ENCODE measurements at places on chromosomes 16 and 17.

DNA sequence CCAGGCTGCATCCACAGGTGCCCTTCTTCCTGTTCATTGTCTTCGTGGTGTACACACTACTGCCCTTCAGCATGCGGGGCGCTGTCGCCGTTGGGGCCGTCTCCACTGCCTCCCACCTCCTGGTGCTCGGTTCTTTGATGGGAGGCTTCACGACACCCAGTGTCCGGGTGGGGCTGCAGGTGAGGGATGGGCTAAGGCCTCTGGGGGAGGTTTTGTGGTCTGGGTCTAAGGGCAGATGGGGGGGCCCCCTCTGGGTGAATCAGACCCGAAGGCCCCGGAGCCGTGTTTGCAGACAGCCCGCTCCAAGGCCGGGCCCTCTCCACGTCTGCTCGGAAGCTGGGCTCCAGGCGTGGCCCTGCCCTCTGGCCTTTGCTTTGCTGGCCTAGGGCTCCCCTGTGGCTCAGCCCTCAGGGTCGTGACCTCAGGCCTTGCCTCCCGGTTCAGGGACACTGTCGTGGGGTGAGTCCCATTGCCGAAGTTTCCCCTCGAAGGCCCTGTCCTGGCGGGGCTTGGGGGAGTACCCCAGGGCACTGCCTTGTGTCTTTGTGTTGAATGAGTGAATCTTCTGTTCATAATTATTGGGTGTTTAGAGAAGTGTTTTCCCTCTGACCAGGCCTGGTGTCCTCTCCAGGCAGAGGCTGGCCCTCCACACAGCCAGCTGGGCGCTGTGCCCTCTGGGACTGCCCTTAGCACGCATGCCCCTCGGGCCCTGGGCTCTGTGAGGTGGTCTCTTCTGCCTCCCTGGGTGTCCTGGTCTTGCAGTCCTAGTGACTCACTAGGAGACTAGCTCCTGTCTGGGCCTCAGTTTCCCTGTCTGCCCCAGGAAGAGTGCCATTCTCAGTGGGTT lies 25.6 kb downstream of the ADCY7 start:
- H3K4me1 ChIP-seq = peaks cover 14% of the 10 kb centered on the region
- peaks cover 55% of the 10 kb centered on the region for H3K36me3 ChIP-seq
- H3K27me3 ChIP-seq = no peaks in the 10 kb centered on the region
- H3K4me3 ChIP-seq = no peak overlapping the region

DNA sequence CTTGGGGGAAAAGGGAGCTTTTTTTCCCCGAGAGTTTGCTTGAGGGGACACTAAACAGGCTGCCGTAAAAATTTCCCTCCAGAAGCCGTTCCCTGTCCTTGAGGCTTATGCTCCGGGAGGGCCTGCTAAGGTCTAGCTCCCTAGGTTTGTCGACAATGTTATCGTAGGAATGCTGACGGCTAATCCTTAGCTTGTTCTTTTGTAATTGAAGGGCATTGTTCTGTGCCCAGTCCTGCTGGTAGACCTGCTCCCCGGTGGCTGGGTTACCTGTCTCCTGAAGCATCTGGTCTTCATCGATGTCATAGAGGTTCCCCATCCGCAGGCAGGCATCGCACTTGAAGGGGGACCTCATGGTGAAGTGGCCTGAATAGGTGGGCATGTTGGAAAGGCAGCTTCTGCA lies 418.7 kb downstream of the GRIN2A start:
- H3K4me1 ChIP-seq = no peaks in the 10 kb centered on the region
- no peak overlapping the region for H3K27ac ChIP-seq
- no peak overlapping the region for H3K4me3 ChIP-seq
- no peaks in the 10 kb centered on the region for H3K27me3 ChIP-seq
- no peak for DNase-seq
- no peaks in the 10 kb centered on the region for H3K36me3 ChIP-seq

GRCh38 chr17:13996276-13996675 lies 73.0 kb upstream of the COX10 start:
- H3K36me3 ChIP-seq = peaks cover 10% of the 10 kb centered on the region
- H3K4me1 ChIP-seq = no peaks in the 10 kb centered on the region
- no peaks in the 10 kb centered on the region for H3K27me3 ChIP-seq

GRCh38 chr16:10519929-10520868 lies 60.2 kb downstream of the EMP2 start:
- DNase-seq = no peak
- no peaks in the 10 kb centered on the region for H3K36me3 ChIP-seq
- peaks cover 2% of the 10 kb centered on the region for H3K4me1 ChIP-seq

DNA sequence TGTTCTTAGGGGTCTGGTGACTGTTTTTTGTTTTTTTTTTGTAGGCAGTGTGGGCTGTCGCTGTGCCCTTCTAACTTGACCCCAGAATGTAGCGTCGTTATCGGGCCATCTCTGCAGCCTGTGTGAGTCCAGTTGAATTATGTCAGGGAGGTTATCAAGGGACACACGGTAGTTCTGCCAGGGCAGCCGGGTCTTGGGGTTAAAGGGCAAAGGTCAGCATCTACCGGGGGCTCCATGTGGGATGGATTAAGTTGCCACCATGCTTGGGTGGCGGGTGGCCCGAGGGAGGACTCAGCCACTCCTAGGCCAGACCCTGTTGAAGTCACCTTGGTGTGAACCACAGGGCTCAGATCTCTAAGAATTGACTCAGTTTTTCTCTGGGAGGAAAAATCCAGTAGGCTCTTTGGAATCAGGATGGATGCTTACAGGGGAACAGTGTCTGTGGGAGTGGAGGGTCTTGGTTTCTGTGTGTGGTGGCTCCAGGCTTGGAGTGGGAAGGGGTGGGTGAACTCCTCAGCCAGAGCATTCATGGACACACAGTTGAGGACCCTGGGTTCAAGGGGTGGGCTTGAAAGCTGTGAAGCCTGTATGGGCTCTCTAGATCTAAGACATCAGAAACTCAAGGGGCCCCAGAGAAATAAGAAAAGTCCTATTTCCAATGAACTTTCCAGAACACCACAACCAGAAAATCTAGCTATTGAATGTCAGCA lies 191.7 kb downstream of the IRF8 start:
- H3K36me3 ChIP-seq = no peaks in the 10 kb centered on the region
- H3K27me3 ChIP-seq = no peaks in the 10 kb centered on the region
- H3K27ac ChIP-seq = peak overlapping the region; percentile 75
- no peak for DNase-seq

GRCh38 chr17:43877451-43878155 lies 29.7 kb downstream of the MPP2 start:
- no peak overlapping the region for H3K4me3 ChIP-seq
- no peaks in the 10 kb centered on the region for H3K36me3 ChIP-seq
- DNase-seq = no peak
- no peaks in the 10 kb centered on the region for H3K4me1 ChIP-seq
- no peak overlapping the region for H3K27ac ChIP-seq

DNA sequence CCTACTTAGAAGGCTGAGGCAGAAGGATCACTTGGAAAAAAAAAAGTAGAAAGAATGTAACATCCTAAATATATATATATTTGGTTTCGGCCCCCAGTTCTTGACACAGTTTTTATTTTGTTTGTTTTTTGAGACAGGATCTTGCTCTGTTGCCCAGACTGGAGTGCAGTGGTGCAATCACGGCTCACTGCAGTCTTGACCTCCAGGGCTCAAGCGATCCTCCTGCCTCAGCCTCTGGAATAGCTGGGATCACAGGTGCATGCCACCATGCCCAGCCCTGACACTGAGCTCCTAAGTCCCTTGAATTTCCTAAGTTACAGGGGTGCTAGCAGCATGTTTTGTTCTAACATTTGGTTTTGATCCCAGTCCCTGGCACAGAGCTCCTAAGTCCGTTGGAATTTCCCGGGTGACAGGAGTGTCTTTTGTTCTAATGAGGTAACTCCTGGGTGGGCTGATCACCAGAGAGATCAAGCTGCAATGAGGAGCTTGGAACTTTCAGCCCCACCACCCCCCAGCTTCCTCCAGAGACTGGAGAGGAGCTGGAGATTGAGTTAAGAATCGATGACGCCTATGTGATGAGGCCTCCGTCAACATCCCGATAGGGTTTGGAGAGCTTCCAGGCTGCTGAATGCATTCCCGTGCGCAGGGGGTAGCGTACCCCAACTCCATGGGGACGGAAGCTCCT lies 20.0 kb downstream of the MXRA7 start:
- H3K4me3 ChIP-seq = no peak overlapping the region
- no peak overlapping the region for H3K27ac ChIP-seq
- H3K27me3 ChIP-seq = no peaks in the 10 kb centered on the region
- no peaks in the 10 kb centered on the region for H3K36me3 ChIP-seq
- H3K4me1 ChIP-seq = peaks cover 8% of the 10 kb centered on the region

All from activated CD4-positive, alpha-beta T cell treated with anti-CD3 and anti-CD28 coated beads, Interleukin-2, amount 10 ng/mL, durations not matched to agents 7 days and 5 days (primary cell).